ENCODE measurements at places on chromosomes 13 and 19.

- no peak for DNase-seq
Observed at GRCh38 chr19:10713317-10713716, 4.6 kb upstream of the DNM2 start.

DNA sequence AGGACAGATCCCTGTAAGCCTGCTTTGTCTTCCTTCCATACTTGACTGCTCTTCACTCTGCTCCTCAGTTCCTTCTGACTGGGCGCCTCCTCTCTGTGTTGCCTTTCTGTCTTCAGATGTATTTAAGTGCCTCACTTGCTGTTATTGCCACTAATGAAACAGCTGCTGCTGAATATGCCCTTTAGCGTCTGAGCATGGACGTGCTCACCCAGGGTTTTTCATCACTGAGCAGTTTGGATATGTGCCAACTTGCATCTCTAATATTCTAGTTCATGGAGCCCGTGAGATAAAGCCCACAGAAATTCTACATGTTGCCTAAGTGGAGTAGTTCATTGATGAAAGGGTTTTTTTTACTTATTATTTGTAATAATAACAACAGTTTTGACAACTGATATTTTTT lies 198.2 kb downstream of the MYO16 start:
- no peak for DNase-seq

DNA sequence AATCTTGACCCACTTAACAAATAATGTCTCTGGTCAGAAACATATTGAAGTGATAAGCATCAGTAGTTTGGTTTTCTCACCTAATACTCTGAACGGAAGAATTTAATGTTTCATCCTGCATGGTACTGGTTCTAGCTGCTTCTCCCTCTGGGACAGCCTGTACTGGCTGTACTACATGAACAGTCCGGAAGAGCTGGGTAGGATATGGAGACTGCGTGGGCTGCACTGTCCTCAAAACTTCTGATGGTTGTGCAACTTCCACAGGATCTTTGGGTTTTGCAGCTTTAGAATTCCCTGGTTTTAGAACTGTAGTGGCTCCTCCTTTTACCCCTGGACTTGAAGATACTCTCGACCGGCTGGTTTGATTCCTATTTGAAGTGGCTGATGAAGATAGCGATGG lies 78.3 kb downstream of the ELF1 start:
- DNase-seq: no peak

GRCh38 chr19:5956323-5956722 lies 21.6 kb downstream of the RANBP3 start:
- no peak for DNase-seq

DNA sequence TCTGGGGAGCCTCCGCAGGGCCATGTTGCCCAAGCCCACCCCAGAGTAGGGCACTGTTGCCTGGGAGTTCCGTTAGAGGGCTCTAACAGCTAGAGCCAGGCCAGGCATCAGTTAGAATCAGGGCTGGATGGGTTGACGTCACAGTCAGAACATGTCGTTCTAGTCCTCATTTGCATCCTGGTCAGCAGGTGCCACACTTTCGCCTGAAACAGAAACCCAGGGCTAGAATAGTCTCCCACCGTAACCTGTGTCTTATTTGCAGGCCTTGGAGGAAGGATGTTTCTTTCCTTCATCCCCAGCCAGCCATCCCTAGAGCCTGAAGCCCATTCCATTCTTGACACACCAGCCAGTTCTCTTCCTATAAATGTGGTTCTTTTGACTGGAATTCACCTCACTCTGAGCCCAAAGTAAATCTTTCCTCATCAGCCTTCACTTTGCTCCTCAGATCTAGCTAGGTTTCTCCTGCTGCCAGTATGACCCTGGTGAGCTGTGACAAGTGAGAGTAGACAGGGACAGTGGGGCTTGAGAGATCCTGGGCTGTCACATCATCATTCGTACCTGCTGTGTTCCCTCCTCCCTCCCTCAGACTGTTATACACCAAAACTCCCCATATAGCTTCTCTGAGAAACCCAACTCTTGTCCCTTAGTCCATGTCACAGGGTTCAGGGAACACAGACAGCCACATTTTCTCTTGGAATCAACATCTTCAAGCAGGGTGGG lies 12.2 kb upstream of the CCDC97 start:
- no peak for DNase-seq

- no peak for DNase-seq
Observed at GRCh38 chr19:29548483-29549085, 22.8 kb downstream of the VSTM2B start.

DNA sequence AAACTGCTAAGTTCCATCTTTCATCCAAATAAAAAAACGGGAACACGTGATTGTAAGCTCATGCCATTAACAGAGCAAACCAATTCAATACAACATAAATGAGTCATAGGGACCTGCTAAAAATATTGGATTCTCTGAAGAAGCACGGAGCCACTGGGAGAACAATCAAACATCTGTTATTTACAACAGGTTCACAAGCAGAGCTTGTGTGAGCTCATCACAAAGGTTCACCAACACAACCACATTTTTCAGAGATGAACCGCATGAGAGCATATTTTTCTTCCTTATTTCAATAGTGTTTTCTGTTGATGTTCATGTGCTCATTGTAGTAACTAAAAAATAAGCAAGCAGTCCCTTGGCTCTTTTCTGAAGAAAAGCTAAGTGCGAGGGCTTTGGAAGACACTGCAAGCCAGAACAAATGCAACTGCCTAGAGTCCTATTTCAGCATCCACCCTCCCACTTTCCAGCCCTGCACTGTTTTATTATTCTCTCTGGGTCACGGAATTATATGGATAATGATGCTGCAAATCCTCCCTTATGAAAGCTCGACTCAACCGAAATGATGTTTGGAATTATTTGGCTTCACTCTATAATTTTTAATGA lies 545.8 kb downstream of the LIG4 start:
- no peak for DNase-seq

DNA sequence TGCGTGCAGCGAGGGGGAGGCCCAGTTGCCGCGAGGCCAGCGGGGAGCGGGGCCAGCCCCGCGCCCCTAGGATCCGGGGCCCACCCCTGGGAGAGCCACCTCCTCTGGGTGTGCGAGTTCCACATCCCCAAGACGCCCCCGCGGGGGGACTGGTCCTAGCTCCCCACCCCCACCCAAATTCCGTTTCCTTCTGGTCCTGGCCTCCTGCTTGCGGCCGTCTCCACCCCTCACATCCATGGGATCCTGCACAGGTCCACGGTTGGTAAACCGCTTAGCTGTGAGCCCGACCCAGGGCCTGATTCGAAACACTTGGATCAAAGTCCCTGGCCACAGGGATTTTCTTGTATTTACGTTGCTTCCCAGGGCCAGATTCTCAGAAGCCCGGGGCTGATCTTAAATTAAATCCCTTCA lies 324 bp upstream of the FBXO17 start:
- DNase-seq: peak; percentile 40

- no peak for DNase-seq
Observed at GRCh38 chr13:56166864-56167263, 973.9 kb upstream of the PRR20A start.
